ENCODE measurements at places on chromosomes 16 and 17.

DNA sequence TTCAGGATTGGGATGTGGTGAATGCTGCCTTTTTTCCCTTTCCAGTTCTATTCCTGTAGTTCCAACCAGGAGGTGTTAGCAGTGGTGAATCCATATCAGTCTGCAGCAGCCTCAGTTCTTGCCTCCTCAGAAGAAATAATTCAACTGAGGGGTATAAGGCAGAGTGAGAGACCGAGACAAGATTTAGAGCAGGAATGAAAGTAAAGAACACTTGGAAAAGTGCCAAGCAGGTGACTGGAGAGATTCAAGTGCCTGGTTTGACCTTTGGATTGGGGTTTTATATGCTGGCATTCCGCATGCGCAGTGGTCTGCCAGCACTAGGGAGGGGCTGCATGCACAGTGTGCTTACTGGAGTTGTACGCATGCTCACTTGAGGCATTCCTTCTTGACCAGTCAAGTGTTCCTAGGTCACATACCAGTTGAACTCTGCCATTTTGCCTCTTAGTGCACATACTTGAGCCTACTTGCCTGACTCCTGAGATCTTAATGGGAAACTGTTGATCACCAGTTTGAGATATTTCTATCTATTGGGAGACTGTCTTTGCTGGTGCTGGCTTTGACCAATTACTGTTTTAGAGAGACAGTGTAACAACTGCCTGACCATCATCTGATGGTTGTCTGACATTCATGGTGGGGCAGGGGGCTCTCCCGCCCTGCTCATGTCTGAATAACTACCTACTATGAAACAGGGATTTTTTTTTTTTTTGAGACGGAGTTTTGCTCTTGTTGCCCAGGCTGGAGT lies 680 bp upstream of the CCL15 start:
- no peak for DNase-seq

GRCh38 chr17:27939474-27940465 lies 46.6 kb upstream of the LYRM9 start:
- no peak for DNase-seq

GRCh38 chr17:35299135-35299534 lies 56.3 kb downstream of the SLFN5 start:
- no peak for DNase-seq

DNA sequence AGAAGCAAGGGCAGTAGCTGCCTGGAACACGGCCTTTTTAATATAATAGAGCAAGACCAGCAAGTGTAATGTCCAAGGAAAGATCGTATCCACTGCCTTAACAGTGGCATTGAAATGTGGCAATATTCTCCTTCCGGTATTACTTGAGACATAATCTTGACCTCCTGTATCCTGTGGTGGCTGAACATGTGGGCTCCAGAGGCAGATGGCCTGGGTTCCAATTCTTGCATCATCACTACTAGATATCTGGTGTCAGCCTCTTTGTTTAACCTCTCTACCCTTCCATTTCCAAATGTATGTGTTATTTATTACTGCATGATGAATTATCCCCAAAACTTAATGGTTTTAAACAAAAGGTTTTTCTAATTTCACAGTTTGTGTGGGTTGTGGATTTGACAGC lies 3.5 kb upstream of the CDYL2 start:
- no peak for DNase-seq

DNA sequence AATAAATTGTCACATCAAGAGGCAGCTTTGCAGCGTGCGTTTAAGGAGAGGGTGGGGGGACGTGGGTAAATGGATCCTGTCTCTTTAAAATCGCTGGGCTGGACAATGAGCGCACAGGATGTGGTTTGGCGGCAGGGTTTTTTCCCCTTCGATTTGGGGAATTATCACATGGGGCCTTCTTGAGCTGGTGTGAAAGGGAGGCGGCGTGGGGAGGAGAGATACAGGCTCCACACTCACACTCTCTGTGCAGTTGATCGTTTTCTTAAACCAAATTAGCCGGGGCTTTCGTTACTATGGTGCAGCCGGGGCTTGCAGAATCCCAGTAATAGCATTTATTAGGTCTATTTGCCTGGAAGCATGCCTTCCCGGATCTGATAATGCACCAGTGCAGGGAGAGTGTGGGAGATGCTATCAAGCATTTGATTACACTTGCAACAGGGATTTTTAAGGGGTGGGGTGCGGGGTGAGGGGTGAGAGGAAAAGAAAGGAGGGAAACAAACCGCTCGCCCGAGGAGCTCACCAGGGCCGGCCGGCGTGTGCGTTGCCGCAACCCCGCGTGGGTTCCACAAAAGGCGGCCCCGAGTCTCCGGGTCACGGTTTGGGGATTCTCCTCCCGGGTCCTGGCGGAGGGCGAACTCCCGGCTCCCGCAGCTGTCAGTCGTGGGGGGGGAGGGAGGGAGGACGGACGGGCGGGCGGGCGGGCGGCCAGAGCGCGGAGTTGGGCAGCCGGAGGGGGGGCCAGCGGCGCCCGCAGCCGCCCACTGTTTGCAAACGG lies 58.8 kb upstream of the GSE1 start:
- DNase-seq = peak; percentile 89
